Endodermal cell (in vitro differentiated cells): ENCODE measurements at places on chromosomes 3 and 15. TPM values are rescaled to one million over a fixed set of nuclear protein-coding genes. Genes with fewer than 3 reads are reported as not detected.

- peak; percentile 88 for DNase-seq
These were observed at the start of gene ALPK3 for GRCh38 chr15:84816694-84817465. TSS of gene ALPK3 (plus strand) at chr15:84817356. CDS start at chr15:84817453, 97 bp downstream.

DNA sequence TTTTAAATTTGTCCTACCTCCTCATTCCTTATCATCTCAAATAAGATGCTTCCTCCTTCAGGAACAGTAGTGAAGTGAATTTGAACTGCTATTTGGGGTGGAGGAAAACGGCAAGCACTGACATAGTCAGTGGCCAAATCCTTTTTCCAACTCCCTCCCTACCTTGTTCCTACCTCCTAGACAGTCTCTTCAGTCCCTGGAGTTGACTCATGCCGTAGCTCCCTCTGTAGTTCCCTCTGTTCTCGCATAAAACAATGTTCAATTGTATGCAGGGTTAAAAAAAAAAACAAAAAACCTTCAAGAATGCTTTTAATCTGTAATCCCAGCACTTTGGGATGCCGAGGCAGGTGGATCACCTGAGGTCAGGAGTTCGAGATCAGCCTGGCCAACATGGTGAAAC, 1.4 kb downstream of the UBR1 start:
- no peak for DNase-seq

The TMEM108 gene
- 7.9 to 8.8 TPM (median 7.9 TPM) in 3 replicates for total RNA-seq

The ISG20 gene
- total RNA-seq = 3.5 to 9.7 TPM (median 9.3 TPM) in 3 replicates
